ENCODE measurements at places on chromosomes 7 and 10. TPM values are rescaled to one million over a fixed set of nuclear protein-coding genes. Genes with fewer than 3 reads are reported as not detected.
A peak's percentile ranks its signal among the peaks of the same experiment; 100 is the strongest.

UCMA gene
- not detected for total RNA-seq

LANCL2 gene
- total RNA-seq = 30.6 TPM

CYP3A4 gene
- 0.15 TPM for total RNA-seq

TACC2 gene
- total RNA-seq = 133 TPM

GNAT3 gene
- not detected for total RNA-seq

RARRES2 gene
- total RNA-seq = 1.1 TPM

GPR158 gene
- 0.64 TPM for total RNA-seq

CCL24 gene
- not detected for total RNA-seq

POP7 gene
- 52.3 TPM for total RNA-seq

FGF8 gene
- total RNA-seq = 0.39 TPM

- H3K27ac ChIP-seq = no peak overlapping the region
- no peaks in the 10 kb centered on the region for H3K4me1 ChIP-seq
- H3K36me3 ChIP-seq = no peaks in the 10 kb centered on the region
These were observed 248.4 kb downstream of the BMPER start for GRCh38 chr7:34153656-34154270.

DNA sequence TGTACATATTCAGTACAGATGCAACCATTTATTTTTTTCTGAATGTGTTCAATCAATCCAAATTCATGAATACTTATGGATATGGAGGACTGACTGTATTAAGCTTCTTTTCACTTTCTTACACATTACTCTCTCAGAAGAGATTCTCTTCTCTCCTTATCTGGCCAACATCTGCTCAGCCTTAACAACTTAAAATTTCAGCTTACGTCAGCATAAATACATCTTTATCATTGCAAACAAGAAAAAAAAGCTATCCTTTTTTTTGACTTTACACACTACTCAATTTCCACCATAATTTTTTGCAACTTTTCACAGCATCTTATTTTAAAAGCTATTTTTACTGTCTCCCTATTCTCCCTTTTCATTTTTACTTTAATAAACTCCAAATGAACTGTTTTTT is 80.9 kb upstream of the POT1 start:
- H3K36me3 ChIP-seq = no peaks in the 10 kb centered on the region
- H3K4me3 ChIP-seq = no peak overlapping the region
- H3K27ac ChIP-seq = no peak overlapping the region

DNA sequence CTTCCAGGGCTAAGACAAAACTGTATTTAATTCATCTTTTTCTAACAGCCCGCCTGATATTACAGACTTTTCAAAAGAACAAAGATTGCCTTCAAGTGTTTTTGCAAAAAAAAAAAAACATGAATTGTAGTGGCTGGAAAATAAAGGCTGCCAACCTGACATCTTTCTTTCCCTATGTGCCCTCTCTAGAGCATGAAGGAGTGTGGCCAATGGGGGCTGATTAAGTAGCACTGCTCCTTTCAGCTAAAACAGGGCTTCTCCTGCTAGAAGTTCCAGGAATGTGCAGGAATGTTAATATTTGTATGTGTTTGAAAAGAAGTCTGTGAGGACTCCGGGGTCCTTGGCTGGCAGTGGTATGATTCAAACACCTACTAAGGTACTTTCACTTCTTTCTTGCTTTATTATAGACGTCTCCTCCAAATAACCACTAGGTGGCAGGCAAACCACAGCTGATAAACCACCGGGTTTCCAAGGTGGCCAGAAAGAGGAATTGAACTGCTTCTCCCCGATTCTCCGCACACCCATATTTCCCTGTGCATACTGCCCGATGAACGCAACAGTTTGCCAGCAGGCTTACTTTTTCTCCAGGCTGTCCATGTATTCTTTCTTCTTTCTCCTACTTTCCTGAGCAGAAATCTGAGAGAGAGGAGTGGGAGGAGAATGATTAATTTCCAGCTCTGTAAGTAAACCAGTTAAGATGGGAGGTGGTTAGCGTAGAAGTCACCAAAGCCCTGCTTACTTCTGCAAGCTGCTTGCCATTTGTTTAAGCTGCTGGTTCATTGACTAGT is 56.8 kb upstream of the DGKI start:
- H3K27ac ChIP-seq = no peak overlapping the region
- peak; percentile 69 for DNase-seq
- no peaks in the 10 kb centered on the region for H3K27me3 ChIP-seq
- no peaks in the 10 kb centered on the region for H3K36me3 ChIP-seq
- peaks cover 5% of the 10 kb centered on the region for H3K4me1 ChIP-seq

DNA sequence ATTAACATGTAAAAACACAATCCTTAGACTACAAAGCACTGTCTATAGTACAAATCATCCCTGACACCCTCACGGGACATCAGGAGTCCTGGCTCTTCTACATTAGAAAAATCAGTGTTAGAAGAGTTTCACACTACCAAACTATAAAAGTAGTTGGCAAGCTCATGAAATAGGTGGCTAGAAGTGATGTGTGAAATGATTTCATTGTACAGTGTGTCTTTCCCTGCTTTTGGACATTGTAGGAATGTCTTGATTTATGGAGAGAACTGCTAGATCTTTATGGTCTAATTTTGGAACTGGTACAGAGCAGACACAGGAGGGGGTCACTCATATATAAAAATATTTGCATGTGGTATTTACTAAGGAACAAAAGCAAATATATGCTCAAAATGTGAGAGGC is 33.2 kb downstream of the SEMA3A start:
- no peaks in the 10 kb centered on the region for H3K27me3 ChIP-seq
- no peak overlapping the region for H3K27ac ChIP-seq
- H3K4me3 ChIP-seq = no peak overlapping the region
- H3K4me1 ChIP-seq = peaks cover 18% of the 10 kb centered on the region

DNA sequence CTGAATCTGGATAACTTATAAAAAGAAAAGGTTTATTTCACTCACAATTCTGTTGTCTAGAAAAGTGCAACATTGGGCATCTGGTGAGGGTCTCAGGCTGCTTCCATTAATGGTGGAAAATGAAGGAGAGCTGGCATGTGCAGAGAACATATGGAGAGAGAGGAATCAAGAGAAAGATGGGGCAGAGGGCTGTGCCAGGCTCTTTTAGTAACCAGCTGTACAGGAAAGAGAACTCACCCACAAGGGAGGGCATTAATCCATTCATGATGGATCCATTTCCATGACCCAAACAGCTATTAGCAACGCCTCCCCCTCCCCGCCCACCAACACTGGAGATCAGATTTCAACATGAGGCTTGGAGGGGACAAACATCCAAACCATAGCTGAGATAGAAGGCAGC is 61.7 kb upstream of the LYZL1 start:
- no peaks in the 10 kb centered on the region for H3K27me3 ChIP-seq
- no peak for DNase-seq
- no peaks in the 10 kb centered on the region for H3K36me3 ChIP-seq
- H3K4me1 ChIP-seq = no peaks in the 10 kb centered on the region
- no peak overlapping the region for H3K4me3 ChIP-seq

DNA sequence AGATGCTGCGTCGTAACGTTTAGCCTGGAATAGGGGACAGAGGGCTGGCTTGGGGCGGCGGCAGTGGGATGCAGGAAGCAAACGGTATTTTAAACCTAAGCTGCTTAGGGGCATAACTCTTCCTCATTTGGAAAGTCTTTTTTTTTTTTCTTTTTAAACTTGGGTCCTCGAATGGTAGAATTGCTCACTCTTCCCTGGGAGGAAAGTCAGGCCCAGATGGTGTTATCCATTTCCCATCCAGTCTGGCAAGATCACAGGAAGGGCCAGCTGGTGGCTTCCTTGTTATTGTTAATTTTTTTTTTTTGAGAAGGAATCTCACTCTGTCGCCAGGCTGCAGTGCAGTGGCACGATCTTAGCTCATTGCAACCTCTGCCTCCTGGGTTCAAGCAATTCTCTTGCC is 56.6 kb downstream of the TMEM209 start:
- H3K36me3 ChIP-seq = no peaks in the 10 kb centered on the region
- no peak overlapping the region for H3K27ac ChIP-seq
- no peak overlapping the region for H3K4me3 ChIP-seq
- no peak for DNase-seq
- no peaks in the 10 kb centered on the region for H3K27me3 ChIP-seq

DNA sequence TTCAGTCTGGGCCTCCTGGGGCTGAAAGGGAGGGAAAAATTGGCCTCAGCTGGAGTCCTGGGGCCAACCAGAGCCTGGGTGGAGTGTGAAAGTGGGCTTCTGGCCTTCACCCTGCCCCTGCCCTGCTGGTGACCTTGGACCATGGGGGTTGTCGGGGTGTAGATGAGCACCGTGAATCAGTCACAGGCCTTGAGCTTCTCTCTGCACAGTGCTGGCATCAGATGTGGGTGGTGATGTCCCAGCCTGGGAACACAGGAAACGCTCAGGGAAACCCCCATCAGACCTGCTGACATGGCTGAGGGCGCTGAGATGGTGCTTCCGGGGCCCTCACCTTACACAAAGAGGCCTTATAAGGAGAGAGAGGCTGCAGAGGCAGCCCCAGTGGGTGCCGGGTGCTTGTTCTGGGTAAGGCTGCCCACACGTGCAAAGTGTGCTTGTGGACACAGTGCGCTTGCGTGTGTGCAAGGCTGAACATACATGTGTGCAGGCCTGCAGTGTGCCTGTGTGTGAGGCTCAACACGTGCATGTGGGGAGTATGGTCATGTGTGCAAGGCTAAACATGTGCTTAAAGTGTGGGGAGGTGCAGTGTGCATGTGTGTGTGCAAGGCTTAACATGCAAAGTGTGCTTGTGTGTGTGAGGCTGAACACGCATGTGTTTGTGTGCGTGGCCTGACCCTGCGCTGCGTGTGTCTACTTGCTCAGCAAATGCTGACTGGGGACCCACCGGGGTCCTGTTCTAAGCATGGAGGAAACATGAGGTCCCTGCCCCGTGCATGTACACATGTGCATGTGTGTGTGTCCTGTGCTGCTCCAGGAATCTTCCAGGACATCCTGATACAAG is 6.5 kb downstream of the ARPC1B start:
- DNase-seq = no peak
- H3K27me3 ChIP-seq = no peaks in the 10 kb centered on the region
- H3K27ac ChIP-seq = peak overlapping the region; percentile 79
- H3K36me3 ChIP-seq = no peaks in the 10 kb centered on the region
- peaks cover 38% of the 10 kb centered on the region for H3K4me1 ChIP-seq

GRCh38 chr7:37031571-37032257 is 307.4 kb upstream of the AOAH start:
- no peaks in the 10 kb centered on the region for H3K36me3 ChIP-seq
- H3K27me3 ChIP-seq = no peaks in the 10 kb centered on the region
- peak overlapping the region; percentile 78 for H3K27ac ChIP-seq
- no peak overlapping the region for H3K4me3 ChIP-seq

- no peak for DNase-seq
- H3K27ac ChIP-seq = no peak overlapping the region
- H3K4me1 ChIP-seq = no peaks in the 10 kb centered on the region
- no peak overlapping the region for H3K4me3 ChIP-seq
- no peaks in the 10 kb centered on the region for H3K27me3 ChIP-seq
- H3K36me3 ChIP-seq = no peaks in the 10 kb centered on the region
These were observed 22.9 kb downstream of the NEBL start for GRCh38 chr10:20874261-20874660.

- H3K27me3 ChIP-seq = peaks cover 10% of the 10 kb centered on the region
- H3K27ac ChIP-seq = no peak overlapping the region
- no peak overlapping the region for H3K4me3 ChIP-seq
- no peaks in the 10 kb centered on the region for H3K36me3 ChIP-seq
These were observed 276.6 kb downstream of the LRMDA start for GRCh38 chr10:75708060-75708459.

DNA sequence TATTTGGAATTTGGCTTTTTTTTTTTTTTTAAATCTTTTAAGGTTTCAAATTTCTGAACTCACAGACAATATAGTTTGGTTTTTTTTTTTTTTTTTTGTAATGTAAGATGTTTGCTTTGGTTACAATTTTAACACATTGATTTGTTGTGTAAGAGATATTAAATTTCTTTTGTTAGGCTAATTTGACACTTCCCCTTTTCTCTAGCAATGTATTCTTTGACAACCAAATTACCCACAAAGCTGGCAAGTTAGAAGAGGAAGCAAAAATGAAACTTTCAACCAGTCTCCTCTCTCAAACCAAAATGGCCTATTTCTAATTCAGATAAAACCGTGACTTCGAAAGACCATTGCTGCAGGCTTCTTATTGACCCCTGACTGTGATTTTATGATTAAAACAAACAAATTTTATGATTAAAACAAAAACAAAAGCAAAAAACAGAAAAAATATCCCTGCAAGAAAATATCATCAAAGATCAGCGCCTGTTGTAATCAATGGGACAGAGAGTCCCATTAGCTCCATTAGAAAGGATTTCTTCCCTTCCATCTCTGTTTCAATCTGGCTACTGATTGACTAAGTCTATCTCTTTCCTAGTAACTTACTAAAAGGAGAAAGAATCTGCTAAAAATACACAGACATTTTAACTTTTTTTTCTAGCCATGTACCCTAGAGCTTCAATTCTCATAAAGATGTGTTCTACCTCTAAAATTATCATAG is 489.2 kb downstream of the MDFIC start:
- no peak for DNase-seq
- no peak overlapping the region for H3K4me3 ChIP-seq
- no peaks in the 10 kb centered on the region for H3K36me3 ChIP-seq
- no peaks in the 10 kb centered on the region for H3K4me1 ChIP-seq

DNA sequence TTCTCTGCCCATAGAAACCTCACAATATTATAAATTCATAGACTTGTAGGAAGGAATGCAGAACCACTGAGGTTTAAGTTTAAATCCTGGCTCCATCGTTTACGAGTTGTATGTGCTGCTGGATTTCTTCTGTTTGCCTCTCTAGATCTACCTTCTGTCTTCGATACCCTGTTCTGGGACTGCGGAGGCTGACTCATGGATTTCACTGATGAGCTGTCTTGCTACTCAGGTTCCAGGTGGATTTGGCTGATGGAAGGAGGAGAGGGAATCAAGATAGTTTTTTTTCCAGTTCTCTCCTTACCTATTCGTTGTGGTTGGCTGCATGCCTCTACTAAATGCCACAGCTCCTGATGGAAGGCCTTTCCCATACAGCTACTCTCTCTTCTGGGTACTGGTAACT is 375.8 kb downstream of the REEP3 start:
- no peak for DNase-seq
- H3K27me3 ChIP-seq = peaks cover 11% of the 10 kb centered on the region
- H3K36me3 ChIP-seq = no peaks in the 10 kb centered on the region
- H3K27ac ChIP-seq = no peak overlapping the region
- no peaks in the 10 kb centered on the region for H3K4me1 ChIP-seq

GRCh38 chr7:150975536-150976319 is 2.4 kb downstream of the KCNH2 start:
- no peaks in the 10 kb centered on the region for H3K36me3 ChIP-seq
- DNase-seq = no peak
- H3K27ac ChIP-seq = no peak overlapping the region

GRCh38 chr10:29473087-29473356 is 161.7 kb downstream of the SVIL start:
- no peaks in the 10 kb centered on the region for H3K36me3 ChIP-seq
- H3K4me1 ChIP-seq = peaks cover 3% of the 10 kb centered on the region
- H3K27me3 ChIP-seq = no peaks in the 10 kb centered on the region
- no peak overlapping the region for H3K27ac ChIP-seq
- H3K4me3 ChIP-seq = no peak overlapping the region
- DNase-seq = no peak

GRCh38 chr10:130243015-130243414 is 106.8 kb downstream of the GLRX3 start:
- no peaks in the 10 kb centered on the region for H3K36me3 ChIP-seq
- H3K27me3 ChIP-seq = no peaks in the 10 kb centered on the region
- H3K27ac ChIP-seq = no peak overlapping the region
- H3K4me1 ChIP-seq = no peaks in the 10 kb centered on the region
- no peak for DNase-seq
